ENCODE measurements at places on chromosomes 7 and 10. TPM values are rescaled to one million over a fixed set of nuclear protein-coding genes. Genes with fewer than 3 reads are reported as not detected.

GRCh38 chr7:106916679-106917078, 51.6 kb downstream of the PIK3CG start:
- no peak for DNase-seq

DNA sequence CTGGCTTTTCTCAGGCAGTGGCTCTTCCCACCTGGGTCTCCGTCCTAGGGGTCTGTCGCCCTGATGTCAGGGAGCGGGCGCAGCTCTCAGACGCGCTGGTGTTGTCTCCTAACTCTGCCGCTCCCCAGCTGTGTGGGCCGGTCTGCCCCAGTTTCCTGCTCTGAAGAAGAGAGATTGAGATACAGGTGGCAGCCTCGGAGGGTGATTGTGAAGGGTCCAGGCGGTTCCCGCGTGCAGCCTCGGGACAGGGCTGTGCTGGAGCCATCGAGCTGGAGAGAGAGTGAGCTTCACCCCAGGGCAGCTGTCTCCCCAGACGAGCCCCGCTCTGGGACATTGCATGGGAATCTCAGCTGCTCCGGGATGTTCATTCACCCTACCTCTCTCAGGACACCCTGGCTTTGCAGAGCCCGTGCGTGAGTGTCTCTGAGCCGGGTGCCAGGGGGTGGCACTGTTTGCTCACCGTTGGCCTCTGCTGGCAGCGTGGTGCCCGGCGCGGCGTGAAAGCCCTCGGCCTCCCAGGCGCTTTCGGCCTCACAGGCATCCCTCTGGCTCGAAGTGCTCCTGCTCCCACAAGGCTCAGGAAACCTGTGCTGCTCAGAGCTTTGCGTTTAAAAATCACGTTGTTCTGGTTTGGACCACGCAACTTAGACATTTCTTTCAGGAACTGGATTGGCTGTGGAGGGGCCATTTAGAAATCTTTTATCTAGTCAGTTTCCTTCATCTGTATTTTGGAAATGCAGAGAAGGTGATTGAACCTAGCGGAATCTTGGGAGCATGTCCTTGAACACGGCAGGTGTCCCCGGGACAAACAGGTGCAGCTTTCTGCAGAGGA, 33.8 kb upstream of the ZFAND2A start:
- no peak for DNase-seq

- DNase-seq: no peak
Measured at GRCh38 chr7:85833066-85833465, 646.2 kb upstream of the SEMA3D start.

DNA sequence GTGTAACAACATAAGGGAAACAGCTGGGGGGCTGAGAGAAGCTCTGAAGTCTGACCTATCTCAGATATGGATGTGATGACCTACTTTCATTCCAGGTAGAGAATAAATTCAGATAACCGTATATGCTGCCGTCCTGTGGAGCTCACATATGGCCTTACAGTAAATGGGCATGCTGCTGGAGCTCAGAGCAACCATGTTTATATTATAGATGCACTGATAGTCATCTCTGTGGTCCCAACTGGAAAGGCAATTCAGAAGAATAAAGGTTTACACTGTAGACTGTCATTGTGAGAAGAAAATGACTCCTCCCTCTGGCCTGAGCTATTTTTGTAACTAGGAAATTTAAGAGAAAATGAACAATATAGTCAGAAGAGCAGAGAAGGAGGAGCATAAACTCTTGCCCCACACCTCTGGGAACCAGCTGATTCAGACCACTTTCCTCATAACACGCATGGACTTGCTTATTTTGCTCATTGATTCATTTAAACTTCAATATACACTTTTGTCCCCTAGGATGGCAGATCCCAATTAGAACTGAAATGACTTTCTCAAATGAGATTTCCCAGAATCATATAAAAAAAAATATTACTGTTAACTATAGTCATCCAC, 69.9 kb upstream of the NXPH1 start:
- DNase-seq: no peak

DNA sequence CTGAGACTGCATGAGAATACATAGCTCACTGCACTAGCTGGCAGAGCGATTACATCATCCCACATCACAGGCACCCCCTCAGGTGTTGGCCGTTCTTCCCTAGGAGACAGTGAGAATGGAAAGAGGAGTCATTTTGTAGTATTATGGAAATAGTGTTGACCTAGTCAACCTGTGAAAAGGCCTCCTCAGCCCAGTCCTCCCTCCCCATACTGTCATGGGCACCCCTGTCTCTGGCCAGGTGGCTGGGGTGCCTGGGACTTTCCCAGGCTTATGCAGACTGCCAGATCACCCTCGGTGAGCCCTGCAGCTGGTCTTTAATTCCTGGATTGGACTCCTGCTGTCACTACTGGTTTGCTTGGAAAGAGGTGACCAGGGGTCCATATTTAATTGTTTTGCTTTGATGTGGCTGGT, 4.0 kb downstream of the INPP5A start:
- DNase-seq: no peak

The CALU gene
- 530 TPM for total RNA-seq

The MKX gene
- total RNA-seq: 20.5 TPM

Data from osteocyte (in vitro differentiated cells).